ENCODE measurements at places on chromosomes 7 and 10.

GRCh38 chr10:113356794-113357680 lies 195.8 kb upstream of the HABP2 start:
- no peak for DNase-seq

DNA sequence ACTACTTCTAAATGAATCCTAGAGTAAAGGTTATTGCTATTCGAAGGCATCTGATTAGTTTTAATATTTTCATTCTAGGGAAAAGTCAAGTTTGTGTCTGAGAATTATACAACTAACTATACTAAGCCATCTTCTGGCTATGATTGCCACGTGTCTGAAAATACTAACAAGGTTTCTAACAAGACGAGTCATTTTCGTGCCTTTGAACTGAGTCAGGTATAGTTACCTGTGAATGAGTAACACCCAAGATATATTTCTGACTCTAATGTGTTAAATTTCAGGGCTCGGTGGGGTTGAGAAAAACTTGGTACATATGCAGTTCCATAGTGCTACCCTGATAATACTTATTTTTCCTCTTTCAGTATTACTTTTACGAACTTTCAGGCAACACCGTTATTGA lies 35.5 kb downstream of the TASOR2 start:
- no peak for DNase-seq

GRCh38 chr10:34959321-34959720 lies 130.8 kb downstream of the CUL2 start:
- no peak for DNase-seq

GRCh38 chr7:82098414-82098813 lies 328.6 kb upstream of the HGF start:
- DNase-seq, result no peak

- no peak for DNase-seq
These were observed 952 bp downstream of the DIP2C start for GRCh38 chr10:688312-689120.

DNA sequence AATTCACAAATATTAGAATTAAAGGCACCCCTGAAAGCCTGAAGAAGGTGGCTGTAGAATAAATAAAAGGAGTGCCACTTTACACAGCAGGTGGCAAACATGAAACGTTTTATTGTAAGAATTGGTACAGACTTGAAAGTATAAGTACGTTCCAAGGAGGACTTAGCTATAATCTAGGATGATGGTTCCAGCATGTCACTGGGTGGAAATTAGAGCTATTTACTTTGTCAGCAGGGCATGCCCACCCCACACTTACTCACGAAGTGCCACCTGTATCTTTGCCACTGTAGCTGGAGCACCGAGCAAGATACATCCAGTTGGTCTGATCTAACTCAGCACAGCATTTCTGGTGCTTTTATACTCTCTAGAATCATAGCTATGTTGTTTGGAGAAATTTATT lies 97.8 kb downstream of the GRM8 start:
- DNase-seq, result no peak

GRCh38 chr7:45985902-45986301 lies 64.8 kb upstream of the IGFBP3 start:
- no peak for DNase-seq

GRCh38 chr7:114953724-114954123 lies 31.8 kb downstream of the MDFIC start:
- no peak for DNase-seq
